ENCODE measurements at places on chromosomes 16 and 17.
A peak's percentile ranks its signal among the peaks of the same experiment; 100 is the strongest.

- DNase-seq = no peak
Observed at GRCh38 chr16:68144008-68144407, 58.8 kb downstream of the NFATC3 start.

DNA sequence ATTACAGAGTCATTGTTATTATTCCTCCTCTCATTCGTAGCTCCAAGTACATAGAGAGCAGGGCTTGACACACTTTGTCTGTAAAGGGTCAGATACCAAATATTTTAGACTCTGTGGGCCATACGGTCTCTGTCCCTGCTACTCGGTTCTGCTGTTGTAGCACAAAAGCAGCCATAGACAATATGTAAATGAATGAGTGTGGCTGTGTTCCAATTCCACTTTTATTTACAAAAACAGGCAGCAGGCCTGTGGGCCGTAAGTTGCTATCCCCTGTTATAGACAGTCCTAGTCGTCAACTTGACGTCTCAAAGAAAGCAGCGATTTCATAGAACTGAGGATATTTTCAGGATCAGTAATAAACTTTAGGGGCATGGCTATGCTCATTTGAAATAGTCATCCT, 161.6 kb downstream of the MSI2 start:
- DNase-seq = no peak

- DNase-seq = no peak
Observed at GRCh38 chr17:37359682-37360188, 16.1 kb upstream of the C17orf78 start.

- DNase-seq = no peak
Observed at GRCh38 chr16:24580665-24581064, 41.3 kb downstream of the RBBP6 start.

GRCh38 chr16:66250686-66251431, 115.6 kb upstream of the CDH5 start:
- DNase-seq = no peak

GRCh38 chr17:8255499-8255898, 6.4 kb downstream of the PFAS start:
- DNase-seq = no peak

GRCh38 chr16:19128454-19129200, 14.9 kb downstream of the ITPRIPL2 start:
- DNase-seq = no peak

DNA sequence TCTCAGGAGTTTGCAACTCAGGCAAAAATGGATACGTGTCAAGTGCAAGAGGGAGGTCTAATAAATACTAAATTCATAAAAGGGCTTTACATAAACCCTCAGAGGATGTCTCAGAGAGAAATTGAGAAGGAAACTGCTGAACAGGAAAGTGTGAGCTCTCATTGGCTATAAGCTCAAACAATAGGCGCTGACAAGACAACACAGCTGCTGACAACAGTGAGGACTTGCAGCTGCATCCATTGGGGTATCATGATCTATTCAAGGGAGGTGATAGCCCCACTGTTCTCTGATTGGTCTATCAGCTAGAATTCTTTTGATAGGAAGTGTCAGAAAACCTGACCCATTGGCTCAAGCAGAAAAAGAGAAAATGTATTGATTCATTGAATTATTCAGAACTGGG, 187.2 kb downstream of the CBLN1 start:
- DNase-seq = no peak

DNA sequence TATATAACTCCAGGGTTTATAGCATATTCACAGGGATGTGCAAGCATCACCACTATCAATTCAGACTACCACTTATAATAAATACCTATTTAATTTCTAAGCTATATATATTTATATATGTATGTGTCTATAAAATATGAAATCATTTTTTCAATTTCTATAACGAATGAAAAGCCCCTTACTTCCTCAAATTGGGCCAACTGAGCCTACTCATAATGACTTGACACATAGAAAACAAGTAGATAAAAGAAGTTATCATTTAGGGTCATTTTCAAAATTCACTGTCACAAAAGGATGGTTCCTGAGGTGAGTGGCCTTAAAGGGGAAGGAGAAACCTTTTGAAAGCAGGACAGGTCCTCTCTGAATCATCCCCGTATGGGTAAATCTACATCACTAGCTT, 114.1 kb downstream of the ADCY9 start:
- no peak for DNase-seq

DNA sequence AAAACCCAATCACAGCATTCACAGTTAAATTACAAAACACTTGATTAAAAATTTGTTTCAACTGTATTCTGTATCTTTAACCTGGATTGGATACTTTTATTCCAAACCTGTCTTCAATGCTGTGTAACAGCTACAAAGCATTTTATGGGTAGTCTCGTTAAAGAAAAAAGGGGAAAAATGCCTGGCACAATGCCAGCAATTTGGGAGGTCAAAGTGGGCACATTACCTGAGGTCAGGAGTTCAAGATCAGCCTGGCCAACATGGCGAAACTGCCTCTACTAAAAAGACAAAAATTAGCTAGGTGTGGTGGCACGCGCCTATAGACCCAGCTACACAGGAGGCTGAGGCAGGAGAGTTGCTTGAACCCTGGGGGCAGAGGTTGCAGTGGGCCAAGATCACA, 4.0 kb downstream of the GNA13 start:
- no peak for DNase-seq

GRCh38 chr17:3928406-3928805, 12.1 kb upstream of the P2RX1 start:
- no peak for DNase-seq

- DNase-seq = no peak
Observed at GRCh38 chr16:33059206-33059605, 134.8 kb upstream of the TP53TG3C start.

- no peak for DNase-seq
Observed at GRCh38 chr17:56125830-56126819, 27.1 kb upstream of the ANKFN1 start.

DNA sequence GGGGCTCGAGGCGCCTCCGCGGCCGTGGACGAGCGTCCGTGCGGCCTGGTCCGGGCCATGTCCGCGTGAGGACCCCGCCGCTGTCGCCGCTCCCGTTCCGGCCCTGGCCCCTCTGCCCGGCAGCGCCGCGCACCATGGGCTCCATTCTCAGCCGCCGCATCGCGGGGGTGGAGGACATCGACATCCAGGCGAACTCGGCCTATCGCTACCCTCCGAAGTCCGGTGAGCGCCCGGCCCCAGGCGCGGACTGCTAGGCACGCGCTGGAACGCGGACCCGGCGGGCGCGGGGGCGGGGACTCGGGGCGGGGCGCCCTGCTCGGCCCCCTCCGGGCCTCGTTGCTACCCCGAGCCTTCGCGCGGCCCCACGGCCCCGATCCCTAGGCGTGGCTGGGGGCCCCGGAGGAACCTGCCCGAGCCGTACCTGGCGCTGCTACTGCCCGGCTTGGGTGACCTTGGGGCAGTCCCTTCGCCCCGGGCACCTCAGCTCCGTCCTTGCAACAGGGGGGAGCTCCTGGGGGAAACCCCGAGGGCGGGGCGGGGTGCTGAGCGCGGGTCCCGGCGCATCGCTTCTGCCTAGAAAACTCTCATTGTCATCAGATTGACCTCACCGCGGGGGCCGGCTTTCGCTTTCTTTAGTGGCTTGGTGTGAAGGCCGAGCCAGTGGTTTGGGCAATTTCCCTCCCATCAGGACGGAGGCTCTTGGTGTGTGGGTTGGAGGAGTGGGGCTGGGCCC, 367 bp downstream of the MGRN1 start:
- peak; percentile 53 for DNase-seq
